Activated CD4-positive, alpha-beta T cell treated with anti-CD3 and anti-CD28 coated beads, Interleukin-2, amount 50 U/mL, for 1 hour (primary cell): ENCODE measurements at places on chromosomes 11 and 22.

DNA sequence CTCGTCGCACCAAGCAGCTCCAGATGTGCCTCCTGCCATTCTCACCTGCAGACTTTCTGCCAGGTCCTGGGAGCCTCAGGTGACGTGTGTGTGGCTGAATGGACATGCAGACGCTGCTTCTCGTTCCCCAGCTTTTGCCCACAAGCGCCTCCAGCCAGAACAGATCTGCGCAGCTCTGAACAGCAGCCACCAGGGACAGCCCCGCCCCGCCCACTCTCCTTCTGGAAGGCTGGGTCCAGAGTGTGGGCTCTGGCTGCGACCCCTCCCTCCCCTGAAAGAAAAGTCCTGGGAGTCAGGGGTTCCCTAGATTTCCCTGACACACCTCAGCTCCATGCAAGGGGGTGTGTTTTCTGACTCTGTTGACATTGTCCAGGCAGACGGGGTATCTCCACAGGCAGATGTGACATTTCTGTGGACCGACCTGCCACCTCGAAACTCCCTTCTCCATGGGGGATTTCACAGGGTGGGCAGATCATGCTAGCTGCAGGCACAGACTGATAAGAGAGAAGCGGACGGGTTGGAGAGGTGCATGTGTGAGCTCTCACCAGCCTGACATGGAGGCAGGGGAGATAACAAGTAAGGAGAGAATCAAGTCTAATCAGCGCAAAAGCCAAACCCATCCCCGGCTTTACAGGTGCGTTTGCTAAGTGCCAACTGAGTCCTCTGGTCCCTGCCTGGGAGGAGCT, 19.8 kb downstream of the SLCO2B1 start:
- no peak for DNase-seq

DNA sequence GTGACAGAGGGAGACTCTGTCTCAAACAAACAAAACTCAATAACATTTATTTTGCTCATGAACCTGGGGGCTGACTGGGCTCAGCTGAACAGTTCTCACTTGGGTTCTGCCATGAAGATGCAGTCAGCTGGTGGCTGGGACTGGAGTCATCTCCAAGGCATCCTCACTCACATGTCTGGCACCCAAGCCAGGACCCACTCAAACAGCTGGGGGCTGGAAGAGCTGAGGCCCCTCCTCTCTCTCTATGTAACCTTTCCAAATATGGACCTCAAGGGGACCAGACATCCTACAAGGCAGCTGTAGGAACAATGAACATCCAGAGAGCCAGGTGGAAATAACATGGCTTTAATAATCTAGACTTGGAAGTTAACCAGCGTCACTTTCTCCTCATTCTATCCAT, 16.8 kb downstream of the HSPA8 start:
- no peak for DNase-seq

- DNase-seq, result no peak
Observed at GRCh38 chr11:92295175-92296137, 70.8 kb downstream of the FAT3 start.

- DNase-seq, result no peak
Observed at GRCh38 chr22:27749597-27750225, 51.8 kb downstream of the MN1 start.

- DNase-seq, result no peak
Observed at GRCh38 chr11:111344032-111344431, 35.0 kb downstream of the POU2AF1 start.

DNA sequence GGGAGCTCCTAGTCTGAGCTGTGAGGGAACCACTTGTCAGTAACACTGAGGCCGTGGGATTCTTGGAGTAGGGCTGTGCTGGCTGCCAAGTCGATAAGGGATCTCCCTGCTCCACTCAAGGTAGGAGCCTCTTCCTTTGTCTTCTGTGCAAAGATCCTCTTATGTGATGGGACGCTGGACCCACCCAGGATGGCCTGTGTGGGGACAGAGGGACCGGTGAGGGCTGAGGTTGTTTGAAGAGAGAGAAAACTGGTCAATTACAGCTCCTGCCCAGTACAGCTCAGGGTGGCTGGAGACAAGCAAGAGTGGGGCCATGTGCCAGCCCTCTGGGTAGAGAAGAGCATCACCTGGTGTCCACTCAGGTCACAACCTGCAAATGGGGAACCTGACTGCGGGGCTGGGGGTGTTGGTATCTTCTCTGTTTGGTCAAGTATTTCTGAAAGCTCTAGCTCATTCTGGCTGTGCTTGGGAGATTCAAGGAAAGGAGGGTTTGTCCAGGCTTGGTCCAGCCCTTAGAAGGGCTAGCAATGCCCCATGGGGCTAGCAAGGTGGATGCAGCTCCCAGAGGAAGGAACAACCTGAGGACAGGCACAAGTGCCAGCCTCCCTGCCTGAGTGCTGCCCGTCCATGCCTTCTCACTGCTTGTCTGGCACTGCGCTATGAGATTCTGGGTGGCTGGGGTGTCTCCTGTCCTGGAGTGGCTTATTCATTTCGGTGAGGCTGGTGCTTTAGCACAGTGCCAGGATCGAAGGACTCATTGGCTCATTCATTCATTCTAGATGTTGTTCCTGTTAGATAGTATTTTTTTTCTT, 27.6 kb upstream of the BAIAP2L2 start:
- DNase-seq, result no peak

GRCh38 chr22:47259990-47260389, 497.5 kb downstream of the TBC1D22A start:
- DNase-seq, result no peak

GRCh38 chr22:39308614-39309363, 10.6 kb downstream of the RPL3 start:
- no peak for DNase-seq

DNA sequence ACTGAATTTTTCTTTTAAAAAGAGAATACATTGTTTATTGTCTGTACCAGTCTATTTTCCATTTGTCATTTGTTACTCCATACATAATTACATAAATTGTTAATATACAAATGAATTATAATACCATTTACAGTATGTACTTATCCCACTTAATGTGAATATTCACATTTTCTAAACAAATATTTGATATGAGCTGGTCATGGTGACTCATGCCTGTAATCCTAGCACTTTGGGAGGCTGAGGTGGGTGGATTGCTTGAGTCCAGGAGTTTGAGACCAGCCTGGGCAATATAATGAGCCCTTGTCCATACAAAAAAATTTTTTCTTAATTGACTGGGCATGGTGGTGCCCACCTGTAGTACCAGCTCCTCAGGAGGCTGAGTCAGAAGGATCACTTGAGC, 6.8 kb downstream of the SC5D start:
- no peak for DNase-seq

DNA sequence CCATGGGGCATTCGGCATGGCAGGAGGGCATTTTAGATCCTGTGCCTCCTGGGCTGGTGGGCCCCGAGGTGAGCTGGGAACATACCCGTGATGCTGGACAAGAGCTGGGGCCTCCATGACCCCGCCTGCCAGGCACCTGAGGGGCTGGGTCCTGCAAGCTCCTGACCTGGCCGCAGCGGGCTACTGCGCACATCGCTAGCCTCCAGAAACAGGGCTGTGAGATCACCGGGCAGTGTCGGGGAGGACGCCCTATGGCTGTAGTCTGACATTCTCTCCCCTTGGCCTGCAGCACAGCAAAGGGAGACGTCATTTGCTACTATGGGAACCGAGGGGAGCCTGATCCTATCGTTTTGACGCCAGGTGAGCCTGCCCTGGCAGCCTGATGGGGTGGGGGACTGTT, 24.4 kb upstream of the DGCR8 start:
- DNase-seq, result no peak

- DNase-seq, result no peak
Observed at GRCh38 chr11:112421879-112422278, 161.2 kb upstream of the PLET1 start.

GRCh38 chr22:30457981-30458380, 13.8 kb downstream of the SEC14L3 start:
- DNase-seq, result no peak

GRCh38 chr22:40309631-40310030, 36.7 kb upstream of the ADSL start:
- DNase-seq, result no peak

- no peak for DNase-seq
Observed at GRCh38 chr11:120169981-120170698, 32.2 kb upstream of the TRIM29 start.

DNA sequence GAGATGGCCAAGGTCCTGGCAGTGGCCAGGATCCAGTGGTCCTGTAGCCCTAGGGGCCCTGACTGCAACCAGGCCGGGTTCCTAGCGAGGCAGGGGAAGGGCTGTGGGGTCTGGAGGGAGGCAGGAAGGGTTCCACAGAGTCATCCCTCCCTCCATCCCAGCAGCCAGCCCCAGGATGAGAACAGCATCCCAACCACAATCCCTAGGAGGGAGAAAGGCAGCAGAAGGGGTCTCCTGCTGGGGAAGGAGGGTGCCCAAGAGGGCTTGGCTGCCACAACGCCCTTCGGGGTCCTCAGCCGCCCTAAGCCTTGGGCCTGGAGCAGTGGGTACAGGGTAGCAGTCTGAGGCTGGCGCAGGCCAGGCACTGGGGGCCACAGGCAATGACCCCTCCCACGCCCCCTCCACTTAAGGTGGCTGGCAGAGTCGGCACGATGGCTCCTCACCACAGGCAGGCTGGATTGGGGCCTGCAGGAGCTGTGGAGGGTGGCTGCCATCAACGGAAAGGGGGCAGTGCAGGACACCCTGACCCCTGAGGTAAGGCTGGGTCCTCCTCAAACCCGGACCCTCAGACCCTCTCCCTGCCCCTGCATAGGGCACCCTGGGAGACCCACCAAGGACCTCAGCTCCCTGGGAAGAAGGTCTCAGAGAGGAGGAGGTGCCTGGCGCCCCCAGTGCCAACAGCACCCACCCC, 7.2 kb downstream of the SLC22A12 start:
- no peak for DNase-seq

DNA sequence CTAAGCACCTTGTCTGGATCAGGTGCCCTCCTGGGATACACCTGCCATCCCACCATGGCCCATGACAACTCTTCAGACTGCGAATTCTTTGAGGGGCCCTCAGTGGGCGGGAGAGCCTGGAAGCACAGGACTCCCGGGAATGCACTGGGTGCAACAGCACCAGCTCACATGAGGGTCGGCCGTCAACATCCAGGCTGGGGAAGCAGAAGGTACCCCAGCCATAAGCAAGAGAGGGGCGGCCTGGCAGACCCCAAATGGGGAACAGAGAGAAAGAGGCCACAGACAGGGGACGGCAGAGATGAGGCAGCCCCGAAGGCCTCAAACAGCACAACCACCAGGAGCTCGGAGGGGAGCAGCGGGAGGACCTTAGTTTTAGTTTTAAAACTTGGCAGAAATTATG, 94.4 kb downstream of the PHF21B start:
- no peak for DNase-seq

DNA sequence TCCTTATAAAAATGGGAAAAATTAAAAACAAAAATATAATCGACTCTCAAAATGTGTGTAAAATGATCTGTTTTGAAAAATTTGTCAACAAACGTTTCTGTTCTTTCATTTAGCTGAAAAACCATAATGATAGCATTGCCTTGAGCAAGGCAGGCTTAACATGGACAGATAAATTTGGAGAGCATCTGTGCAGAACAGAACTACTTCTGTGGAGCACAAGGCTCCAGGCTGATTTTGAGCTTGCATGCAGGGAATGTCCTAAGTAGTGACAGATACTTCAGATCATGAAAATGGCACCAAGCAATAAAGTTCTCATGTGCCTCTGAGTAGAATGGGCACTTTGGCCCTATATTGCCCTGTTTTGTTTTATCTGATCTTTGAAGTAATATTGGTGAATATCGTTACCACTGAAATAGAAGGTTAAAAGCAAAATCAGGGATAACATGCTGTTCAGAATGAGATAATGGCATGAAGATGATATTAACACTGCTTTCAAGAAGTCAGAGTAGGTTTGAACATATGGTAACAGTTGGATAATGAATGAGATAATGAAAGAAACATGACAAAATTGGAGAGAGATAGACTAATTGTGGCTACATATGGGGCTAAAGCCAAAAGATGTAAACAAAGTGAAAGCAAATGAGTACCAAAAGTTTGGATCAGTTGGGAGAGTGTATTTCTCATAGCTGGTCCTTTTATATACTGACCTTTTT, 730.5 kb upstream of the CCDC179 start:
- no peak for DNase-seq

DNA sequence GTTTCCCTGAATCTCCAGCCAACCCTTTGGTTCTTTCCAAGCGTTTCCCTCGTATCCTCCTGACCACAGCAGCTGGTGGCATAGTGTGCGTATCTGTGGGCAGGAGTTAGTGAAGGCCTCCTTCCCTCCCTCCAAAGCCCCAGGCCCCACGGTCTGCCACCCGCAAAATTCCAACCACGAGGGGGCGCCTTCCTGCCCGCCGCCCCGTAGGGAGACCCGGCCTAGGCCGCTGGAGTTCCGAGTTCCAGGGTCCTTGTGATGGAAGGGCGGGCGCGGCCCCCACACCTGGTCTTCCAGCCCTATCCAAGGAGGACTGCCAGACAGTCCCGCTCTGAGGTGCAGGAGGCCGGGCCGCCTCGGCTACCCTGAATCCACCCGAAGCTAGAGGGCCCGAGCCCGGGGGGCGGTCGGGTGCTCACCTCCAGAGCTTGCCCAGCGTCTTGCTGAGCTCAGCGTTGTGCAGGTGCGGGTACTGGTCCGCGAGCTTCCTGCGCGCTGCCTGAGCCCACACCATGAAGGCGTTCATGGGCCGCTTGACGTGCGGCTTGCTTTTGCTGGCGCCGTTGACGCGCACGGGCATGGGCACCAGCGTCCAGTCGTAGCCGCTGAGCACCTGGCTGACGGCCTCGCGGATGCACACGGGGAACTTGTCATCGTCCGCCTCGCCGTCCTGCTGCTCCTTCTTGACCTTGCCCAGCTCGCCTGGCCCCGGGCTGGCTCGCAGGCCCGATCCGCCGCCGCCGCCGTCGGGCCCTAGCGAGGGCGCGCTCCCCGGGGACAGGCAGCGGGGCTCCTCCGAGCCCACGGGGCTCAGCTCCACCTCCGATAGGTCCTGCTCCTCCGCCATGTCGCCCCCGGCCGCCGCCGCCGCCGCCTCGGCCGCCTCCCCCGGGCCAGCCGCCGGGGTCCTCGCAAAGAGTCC, 1.2 kb downstream of the SOX10 start:
- DNase-seq, result no peak

DNA sequence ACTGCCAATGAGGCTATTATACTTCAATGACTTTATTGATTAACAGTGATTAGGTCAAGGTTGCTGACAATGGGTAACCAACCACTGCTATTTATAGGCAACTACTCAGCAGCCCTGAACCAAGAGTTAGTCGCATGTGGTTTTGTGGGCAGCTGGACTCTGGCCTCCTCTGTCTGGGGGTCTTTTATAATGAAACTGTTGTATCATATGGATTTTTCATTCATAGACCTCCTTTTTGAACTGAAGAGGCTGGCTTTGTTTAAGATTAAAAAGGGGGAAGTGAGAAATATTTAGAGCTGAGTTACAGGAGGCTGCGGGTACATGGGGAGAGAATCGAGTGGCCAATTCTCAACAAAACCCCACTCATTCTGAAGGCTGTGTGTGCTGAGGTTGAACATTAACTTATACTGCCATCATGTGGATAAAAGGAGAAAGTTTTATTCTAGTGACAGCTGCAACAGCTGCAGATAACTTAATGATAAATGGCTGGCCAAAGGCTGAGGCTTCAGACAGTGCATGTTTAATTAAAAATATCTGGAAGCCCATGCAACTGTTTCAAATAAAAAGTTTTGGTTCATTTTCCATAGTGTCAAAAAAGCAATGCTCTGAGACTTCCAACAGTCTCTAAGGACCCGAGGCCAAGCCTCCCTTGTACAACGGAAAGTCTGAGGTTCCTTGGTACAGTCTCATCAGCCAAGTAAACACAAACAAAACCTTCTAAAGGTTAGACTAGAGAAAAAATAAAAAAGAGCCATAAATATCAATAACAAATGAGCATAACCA, 682.6 kb downstream of the KCNA4 start:
- no peak for DNase-seq
